ENCODE measurements at places on chromosomes 7 and 10. TPM values are rescaled to one million over a fixed set of nuclear protein-coding genes. Genes with fewer than 3 reads are reported as not detected.

Gene NXPH1
- total RNA-seq: 17.1 TPM

Gene OR2A7
- 2.2 TPM for total RNA-seq

Gene FLNC
- 125 TPM for total RNA-seq

Gene TECPR1
- total RNA-seq: 26.1 TPM

Gene IL6
- not detected for total RNA-seq

Gene GPR141
- 0.22 TPM for total RNA-seq

Gene ASAH2
- total RNA-seq: 3.5 TPM

Gene SMKR1
- 2.4 TPM for total RNA-seq

Gene ZFAND2A
- total RNA-seq: 29.8 TPM

Gene C10orf143
- total RNA-seq: 0.79 TPM

Gene MEOX2
- total RNA-seq: 17.0 TPM

Gene TCERG1L
- 7.1 TPM for total RNA-seq

Gene FANK1
- 19.1 TPM for total RNA-seq

Gene ELOVL3
- 0.50 TPM for total RNA-seq

Gene PRXL2A
- 69.7 TPM for total RNA-seq

Gene MYH16
- not detected for total RNA-seq

Gene KIAA1217
- total RNA-seq: 15.3 TPM

Gene MYL7
- total RNA-seq: 0.66 TPM

Gene ZPBP
- total RNA-seq: not detected

Gene DYNC1I1
- 34.6 TPM for total RNA-seq

Gene SLC39A12
- 9.9 TPM for total RNA-seq

Gene FAM180A
- 0.99 TPM for total RNA-seq

Gene HOXA7
- 9.6 TPM for total RNA-seq

Gene NRAP
- 0.11 TPM for total RNA-seq

Gene SPDYE9
- total RNA-seq: 0.10 TPM

Gene RBM20
- 2.0 TPM for total RNA-seq

Gene CNPY4
- 65.7 TPM for total RNA-seq

Gene CPED1
- 26.5 TPM for total RNA-seq

Gene LBX1
- 4.0 TPM for total RNA-seq

Gene TMEM176A
- total RNA-seq: 24.2 TPM

Gene PTPN20
- total RNA-seq: 20.0 TPM

Gene SLC26A5
- 0.99 TPM for total RNA-seq

Gene ASZ1
- not detected for total RNA-seq

Gene PARD3
- total RNA-seq: 94.3 TPM

Gene FGFBP3
- 17.5 TPM for total RNA-seq

Gene PNLIP
- 0.11 TPM for total RNA-seq

Gene CRPPA
- total RNA-seq: 7.9 TPM

Gene PTN
- 566 TPM for total RNA-seq

Gene TUBAL3
- total RNA-seq: not detected

Gene CYP3A4
- not detected for total RNA-seq

Gene HYAL4
- total RNA-seq: not detected

Gene CUEDC2
- 87.2 TPM for total RNA-seq

Gene GRID1
- 7.6 TPM for total RNA-seq

Gene CALHM3
- not detected for total RNA-seq

Gene LRRC18
- not detected for total RNA-seq

Gene HIPK2
- total RNA-seq: 52.6 TPM

Gene CCNY
- 57.7 TPM for total RNA-seq

Gene CDH23
- 16.4 TPM for total RNA-seq

Gene EN2
- 0.72 TPM for total RNA-seq

Gene ANXA8L1
- not detected for total RNA-seq

Gene AKR1B15
- total RNA-seq: 0.17 TPM

Gene LRRD1
- total RNA-seq: 0.39 TPM

Gene NKX2-3
- not detected for total RNA-seq

Gene ZNF511
- 21.5 TPM for total RNA-seq

Gene PSD
- total RNA-seq: 32.7 TPM

Gene TMEM229A
- 2.1 TPM for total RNA-seq
